PC-9 (cell line): ENCODE measurements at places on chromosomes 3 and 15. TPM values are rescaled to one million over a fixed set of nuclear protein-coding genes. Genes with fewer than 3 reads are reported as not detected.

- DNase-seq: no peak
Observed at GRCh38 chr15:38521316-38521715, 43.3 kb downstream of the RASGRP1 start.

GRCh38 chr3:3683261-3683660 lies 116.0 kb upstream of the LRRN1 start:
- no peak for DNase-seq

- peak; percentile 32 for DNase-seq
Observed at GRCh38 chr3:36373084-36373483, 7.2 kb upstream of the STAC start.

DNA sequence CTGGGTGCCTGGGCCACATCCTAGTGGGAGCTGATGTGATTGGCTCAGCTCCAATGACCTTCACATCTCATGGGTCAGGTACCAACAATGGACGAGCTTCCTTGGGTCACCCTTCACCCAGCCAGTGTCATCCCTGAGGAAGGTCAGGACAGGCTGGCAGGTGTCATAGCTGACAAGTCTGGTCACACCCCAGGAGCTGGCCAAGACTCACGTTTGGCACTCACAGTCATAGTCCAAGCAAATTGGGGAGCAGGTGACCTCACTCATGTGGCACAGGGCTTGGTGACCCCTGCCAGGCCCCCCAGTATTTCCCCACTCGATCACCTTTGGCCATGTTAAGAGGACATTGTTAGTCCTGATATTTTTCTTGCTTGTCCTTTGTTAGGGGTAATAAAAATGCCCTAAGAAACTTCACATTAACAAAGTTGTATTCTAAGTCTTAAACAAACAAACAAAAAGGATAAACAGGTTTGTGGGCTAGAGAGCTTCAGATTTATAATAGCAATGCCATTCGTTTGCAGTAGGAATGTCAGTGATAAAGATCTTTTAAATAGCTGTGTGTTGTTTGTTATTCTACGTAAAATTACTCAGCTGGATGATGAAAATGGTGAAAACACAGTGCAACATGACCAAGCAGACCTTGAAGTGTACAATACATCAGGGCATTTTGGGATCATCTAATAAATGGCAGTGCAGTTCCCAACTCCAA lies 79.5 kb upstream of the POMGNT2 start:
- peak; percentile 94 for DNase-seq

The PATL2 gene
- total RNA-seq: 0.61 and 2.0 TPM in 2 replicates

The ESYT3 gene
- 6.4 and 8.0 TPM in 2 replicates for total RNA-seq

DNA sequence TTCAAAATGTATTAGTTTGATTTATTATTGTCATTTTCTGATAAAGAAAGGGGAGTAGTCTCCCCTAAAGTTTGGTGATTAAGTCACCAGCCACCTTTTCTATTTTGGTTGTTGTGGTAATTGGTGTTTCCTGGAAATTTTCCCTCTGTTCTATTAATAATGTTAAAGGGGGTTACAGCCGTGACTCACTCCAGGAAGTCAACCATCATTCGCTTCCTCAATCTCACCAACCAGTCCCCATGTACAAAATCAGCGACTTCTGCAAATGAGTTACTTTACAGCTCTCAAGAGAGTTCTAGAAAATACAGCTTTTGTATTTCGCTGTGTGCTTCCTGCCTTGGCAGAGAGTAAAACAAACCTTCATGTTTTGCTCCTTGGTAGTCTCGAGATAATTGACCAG lies 285.1 kb downstream of the LPP start:
- DNase-seq: no peak

DNA sequence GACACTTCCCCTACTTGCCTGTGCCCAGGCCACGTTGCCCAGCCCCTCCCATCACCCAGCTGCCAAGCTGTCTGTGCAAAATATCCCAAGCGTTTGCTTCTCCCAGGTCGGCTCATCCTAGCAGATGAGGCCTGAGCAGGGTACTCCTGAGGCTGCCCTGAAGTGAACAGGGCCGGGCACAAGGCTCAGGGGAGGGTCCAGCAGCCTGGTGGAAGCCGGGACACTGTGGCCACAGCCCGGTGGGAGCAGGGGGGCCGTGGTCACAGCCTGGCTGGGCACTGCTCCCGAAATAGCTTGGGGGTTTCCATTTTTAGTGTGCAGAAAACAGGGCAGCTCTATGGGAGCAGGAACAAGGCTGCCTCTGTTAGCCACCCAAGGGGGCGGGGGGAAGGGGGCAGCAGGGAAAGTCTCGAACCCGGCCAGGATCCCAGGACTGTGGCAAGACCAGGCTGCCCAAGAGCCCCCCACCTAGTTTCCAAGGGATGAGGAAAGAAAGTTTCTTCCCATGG lies 3.4 kb downstream of the PLXNB1 start:
- DNase-seq: no peak

DNA sequence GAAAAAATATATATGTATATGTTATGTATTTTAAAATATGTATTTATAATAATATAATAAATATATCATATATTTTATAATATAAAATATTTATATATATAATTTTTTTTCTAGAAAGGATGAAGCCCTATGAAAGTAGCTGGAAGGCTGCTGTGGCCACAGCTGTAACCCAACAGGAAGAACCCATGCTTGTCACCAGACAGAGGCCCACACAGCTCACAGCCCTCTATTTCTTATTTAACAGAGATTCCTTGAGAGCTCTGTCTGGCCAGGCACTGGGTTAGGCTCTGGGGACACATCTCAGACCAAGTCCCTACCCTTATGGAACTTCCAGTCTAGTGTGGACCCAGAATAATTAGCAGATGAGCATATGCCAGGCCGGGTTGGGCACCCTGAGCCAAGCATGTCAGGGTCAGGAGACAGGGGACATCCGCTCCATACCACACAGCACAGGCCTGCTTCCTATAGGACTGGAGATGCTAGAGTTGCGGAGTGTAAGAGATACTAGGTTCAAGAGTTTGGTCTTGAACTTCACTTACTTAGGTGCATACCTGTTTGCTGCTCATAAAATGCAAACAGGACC lies 20.5 kb downstream of the MGLL start:
- DNase-seq: no peak

GRCh38 chr15:70509282-70509662 lies 254.1 kb downstream of the UACA start:
- no peak for DNase-seq

GRCh38 chr3:38603731-38604131 lies 45.8 kb downstream of the SCN5A start:
- no peak for DNase-seq

- peak; percentile 88 for DNase-seq
Observed at GRCh38 chr3:150345021-150345538, 63.0 kb upstream of the TSC22D2 start.

- no peak for DNase-seq
Observed at GRCh38 chr15:31091481-31091880, 10.0 kb downstream of the TRPM1 start.

The SCAMP5 gene
- total RNA-seq: 17.9 and 19.7 TPM in 2 replicates

DNA sequence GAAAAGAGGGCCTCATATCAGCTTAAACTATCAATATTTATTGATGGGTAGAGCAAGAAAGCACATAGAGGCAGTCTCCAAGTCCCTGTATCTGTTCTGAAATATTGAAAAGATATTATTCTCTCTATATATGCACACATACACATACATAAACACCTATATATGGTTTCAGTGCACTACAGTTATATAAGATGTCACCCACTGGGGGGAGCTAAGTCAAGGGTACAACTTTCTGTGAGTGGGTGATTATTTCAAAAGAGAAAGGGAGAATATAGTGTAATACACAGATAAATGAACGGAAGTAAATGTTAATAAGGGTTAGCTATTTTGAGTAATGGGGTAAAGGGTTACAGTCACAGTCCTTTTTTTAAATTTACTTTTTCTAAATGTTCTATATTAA lies 8.8 kb downstream of the SNTN start:
- no peak for DNase-seq

DNA sequence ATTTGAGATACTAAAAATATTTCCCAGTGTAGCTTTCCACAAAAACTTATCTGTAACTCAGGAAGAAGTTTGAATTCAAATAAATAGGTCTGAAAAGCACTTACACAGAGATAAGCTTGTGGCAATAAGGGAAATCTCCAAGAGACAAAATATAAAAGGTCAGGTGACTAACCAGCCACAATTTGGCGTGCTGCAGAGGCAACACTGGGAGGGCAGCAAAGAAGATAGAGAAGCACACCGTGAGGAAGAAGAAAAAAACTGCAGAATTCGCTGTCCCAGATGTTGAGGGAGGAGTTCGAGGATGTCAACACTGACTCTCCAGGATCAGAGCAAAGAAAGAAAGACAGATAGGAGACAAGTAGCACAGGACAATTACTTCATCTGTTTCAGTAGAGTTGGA lies 204.4 kb downstream of the FMN1 start:
- no peak for DNase-seq

- peak; percentile 79 for DNase-seq
Observed at GRCh38 chr3:71208211-71209095, 375.1 kb downstream of the FOXP1 start.

The HCLS1 gene
- total RNA-seq: 2.2 and 2.6 TPM in 2 replicates

GRCh38 chr3:87367736-87368135 lies 91.4 kb upstream of the POU1F1 start:
- DNase-seq: no peak

DNA sequence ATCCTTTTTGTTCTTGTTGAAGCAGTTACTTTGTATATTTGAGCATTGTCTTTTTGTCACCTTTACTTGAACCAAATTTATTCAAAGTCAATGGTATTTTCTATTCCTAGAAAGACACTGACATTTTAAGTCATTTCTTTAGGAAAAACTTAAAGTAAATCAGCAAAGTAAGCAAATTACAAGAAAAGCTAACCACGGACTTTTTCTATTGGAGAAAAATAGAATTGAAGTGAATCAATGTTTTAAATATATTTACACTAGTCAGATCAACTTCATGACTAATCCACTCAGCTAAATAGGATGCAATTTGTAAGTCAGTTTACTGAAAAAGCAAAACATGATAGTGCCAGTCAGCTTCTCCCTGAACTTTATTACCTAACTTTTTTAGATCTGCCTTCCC lies 733.8 kb upstream of the ALCAM start:
- no peak for DNase-seq

DNA sequence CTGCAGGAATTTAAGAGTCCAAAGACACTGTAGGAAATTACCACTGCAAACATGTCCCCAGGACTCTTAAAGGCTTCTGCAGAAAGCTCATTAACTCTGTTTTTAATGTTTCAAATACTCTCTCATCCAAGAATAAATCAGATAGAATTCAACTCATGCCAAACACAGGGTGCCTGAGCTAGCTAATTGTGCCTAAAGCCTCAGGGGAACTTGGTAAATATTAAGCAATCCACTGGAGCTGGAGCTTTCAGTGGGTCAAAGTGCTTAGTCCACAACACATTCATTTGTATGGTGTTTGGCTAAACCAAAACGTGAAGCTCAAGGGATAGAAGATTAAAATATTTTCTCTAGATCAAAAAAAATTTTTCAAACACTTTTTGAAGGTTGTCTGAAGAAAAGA lies 131.4 kb downstream of the THRB start:
- peak; percentile 71 for DNase-seq

GRCh38 chr3:109364088-109364487 lies 26.7 kb upstream of the DPPA4 start:
- no peak for DNase-seq

- no peak for DNase-seq
Observed at GRCh38 chr3:195806211-195806915, 5.4 kb downstream of the MUC4 start.

GRCh38 chr3:58638591-58638990 lies 28.0 kb downstream of the FAM3D start:
- no peak for DNase-seq

DNA sequence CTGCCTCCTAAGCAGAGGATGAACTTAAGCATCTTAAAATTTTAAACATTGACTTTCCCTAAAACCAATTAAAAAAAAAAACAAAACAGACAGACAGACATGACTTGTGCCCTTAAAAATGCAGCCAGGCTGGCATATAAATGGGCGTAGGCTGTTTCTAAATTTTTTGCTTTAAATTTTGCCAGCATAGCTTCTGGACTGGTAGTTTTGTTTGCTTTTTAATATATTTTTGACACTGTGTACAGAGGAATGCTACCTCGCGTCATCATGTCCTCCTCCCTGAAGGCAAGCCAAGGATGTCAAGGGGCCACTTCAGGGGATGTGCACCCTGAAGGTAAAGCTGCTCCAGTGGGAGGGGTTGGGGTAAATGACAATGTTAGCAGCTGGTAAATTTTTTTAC lies 134.8 kb downstream of the PGPEP1L start:
- DNase-seq: peak; percentile 87

GRCh38 chr15:60390231-60390630 lies 7.6 kb downstream of the ANXA2 start:
- no peak for DNase-seq

- no peak for DNase-seq
Observed at GRCh38 chr3:45778761-45779201, 17.6 kb downstream of the SLC6A20 start.

GRCh38 chr15:57947282-57947681 lies 118.2 kb downstream of the ALDH1A2 start:
- no peak for DNase-seq

The GOLGA8O gene
- 0.28 and 0.59 TPM in 2 replicates for total RNA-seq

The KIF7 gene
- total RNA-seq: 13.3 and 15.7 TPM in 2 replicates

The DLEC1 gene
- 0.35 and 0.45 TPM in 2 replicates for total RNA-seq

- DNase-seq: peak; percentile 68
Observed at GRCh38 chr15:41904541-41905005, 10.7 kb upstream of the SPTBN5 start.

The XRN1 gene
- 45.3 and 47.0 TPM in 2 replicates for total RNA-seq

The CCR9 gene
- total RNA-seq: not detected in 2 replicates

DNA sequence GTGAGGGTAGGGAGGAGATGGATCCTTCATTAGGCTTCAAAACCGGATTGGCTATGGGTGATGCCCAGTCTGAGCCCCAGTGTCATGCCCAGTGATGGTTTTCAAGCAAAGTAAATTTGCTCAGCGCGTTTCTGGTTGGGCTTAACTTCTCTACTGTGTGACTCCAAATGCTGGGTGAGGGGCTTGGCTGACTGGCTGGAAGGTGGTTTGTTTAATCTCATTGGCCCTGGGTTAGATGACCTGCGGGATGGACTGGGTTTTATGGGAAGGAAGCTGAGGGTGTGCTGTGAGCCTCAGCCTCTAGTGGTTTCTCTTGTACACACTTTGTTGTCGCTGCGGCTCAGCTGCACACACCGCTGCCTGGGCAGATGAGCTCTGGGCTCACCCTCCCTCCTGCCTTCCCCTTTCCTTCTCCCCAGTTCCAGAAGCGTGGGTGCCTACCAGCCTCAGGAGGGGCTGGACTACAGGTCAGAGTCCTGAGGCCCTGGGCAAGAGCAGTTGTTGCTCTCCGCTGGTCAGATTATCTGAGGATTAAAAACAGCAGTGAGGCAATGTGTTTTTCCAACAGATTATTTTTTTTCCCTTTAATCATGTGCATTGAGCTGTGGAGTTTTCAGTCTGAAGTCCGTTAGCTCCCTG lies 18.6 kb downstream of the PDIA5 start:
- DNase-seq: no peak

DNA sequence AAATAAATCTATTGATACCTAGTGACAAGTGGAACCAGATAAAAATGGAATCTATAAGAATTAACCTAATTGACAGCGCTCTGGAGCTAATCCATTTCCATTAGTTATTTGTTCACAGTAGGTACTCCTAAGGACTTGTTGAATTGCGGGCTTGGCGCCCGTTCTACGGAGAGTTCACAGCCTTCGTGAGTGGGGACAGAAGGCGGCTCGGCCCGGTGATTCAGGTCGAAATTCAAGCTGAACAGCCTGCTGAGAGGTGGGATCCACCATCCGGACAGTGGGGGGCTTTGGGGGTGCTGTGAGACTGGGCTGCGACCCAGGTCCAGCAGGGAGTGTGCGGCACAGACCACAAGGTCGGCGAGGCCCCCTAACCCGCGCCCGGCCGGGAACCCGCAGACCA lies 779 bp upstream of the CTNNB1 start:
- DNase-seq: no peak

- no peak for DNase-seq
Observed at GRCh38 chr3:11668243-11669235, 24.8 kb upstream of the VGLL4 start.
